Stimulated activated CD8-positive, alpha-beta memory T cell treated with anti-CD3 and anti-CD28 coated beads, Interleukin-7, amount 100 ng/mL, for 1 hour (primary cell): ENCODE measurements at places on chromosomes 2 and 18.

DNA sequence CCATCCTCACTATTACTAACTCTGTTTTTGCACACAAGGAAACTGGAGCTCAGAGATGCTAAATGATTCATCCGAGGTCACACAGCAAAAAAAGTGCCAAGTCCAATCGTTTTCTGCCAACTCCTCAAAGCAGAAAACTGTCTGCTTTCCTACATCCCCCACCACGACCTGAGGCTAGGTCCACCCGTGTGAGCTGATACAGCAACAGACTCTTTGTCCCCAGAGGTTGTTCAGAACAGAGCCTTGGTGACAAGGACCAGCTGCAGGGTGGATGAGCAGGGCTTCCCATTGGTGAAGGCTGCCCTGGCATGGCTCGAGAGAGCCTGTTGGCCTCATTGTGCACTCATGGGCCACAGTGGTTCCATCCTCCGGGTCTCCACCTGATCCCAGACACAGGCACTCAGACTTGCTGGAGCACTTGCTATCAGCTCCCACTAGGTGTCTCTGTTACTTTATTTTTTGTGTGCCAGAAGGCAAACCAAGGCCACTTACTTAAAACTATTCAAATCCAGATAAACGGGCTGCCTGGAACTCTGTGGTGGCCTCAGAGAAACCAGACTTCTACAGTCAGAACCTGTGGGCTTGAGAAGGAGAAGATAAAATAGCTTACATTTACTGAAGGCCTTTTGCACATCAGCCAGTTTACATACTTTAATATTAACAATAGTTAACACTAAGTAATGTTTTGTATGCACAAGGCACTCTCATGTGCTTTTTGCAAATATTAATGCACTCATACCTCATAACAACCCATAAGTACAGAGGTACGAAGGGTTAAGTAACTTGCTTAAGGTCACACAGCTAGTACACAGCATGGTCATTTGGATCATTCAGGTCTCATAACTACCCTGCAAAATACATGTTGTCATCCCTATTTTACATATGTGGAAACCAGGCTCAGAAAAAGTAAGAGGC, 62.9 kb upstream of the CTIF start:
- DNase-seq, result no peak

DNA sequence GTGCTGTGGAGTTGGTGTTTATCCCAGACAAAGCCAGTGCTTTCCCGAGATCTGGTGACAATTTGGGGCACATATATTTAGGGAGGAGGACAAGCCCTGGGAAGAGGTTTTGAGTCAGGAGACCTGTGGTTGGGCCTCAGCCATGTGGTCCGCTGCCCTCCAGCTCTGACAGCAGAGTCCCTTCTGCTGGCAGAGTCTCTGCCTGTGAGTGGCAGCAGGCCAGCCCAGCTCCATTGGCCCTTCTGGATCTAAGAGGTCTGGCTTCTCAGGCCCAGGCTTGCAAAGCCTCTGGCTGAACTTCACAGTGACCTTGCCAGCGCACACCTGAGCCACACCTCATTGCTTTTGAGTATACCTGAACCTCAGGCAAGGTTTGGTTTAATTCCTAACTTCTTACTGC, 115.3 kb downstream of the BCL2L11 start:
- DNase-seq, result no peak

DNA sequence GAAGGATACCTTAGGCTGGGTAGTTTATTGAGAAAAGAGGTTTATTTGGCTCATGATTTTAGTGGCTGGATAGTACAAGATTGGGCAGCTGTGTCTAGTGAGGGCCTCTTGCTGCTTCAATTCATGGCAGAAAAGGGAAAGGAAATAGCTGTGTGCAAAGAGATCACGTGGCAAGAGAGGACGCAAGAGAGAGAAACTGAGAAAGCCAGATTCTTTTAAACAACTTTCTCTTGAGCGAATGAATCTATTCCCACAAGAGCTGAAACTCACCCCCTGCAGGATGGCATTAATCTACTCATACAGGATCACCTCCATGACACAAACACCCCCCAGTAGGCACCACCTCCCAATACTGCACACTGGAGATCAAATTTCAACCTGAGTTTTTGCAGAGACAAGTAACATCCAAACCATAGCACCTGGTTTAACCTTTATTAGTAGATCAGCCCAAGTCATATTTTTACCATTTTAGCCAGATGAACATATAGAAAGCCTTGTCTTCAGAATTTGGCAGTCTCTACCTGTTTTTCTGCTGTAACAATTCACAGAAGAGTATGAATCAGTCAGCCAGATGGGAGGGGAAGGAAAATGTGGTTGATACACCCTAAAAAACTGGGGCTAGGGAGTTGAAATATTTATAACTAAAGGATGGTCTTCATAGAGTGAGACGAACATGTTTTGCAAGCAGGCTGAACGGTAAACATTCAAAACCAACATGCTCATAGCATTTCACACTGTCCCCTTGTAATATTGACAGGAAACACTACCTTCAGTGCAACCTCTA, 73.9 kb upstream of the NCKAP5 start:
- no peak for DNase-seq

GRCh38 chr2:70330476-70330875, 28.6 kb upstream of the FAM136A start:
- no peak for DNase-seq
